Germinal center (tissue), 1 donor: ENCODE measurements at places on chromosomes 7 and 10.

- no peak for DNase-seq
Measured at GRCh38 chr7:103637094-103637493, 191.1 kb upstream of the SLC26A5 start.

DNA sequence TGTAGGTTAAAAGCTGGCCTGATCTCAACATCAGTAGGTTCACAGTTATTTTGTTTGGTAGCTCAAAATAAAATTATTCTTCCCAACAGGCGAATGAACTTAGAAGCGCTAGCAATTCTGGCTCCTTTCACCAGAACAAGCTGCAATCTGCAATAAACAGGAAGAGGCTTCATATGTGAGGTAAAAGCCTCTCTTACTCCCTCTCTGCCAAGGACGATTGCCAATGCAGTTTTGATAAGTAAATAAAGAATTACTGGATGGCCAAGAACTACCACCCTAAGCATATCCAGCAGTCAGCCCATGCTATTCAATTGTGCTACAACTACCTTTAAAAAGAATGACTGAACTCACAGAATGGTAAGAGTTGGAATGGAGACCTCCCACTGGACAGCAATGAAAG lies 150.0 kb upstream of the LAMB4 start:
- DNase-seq = no peak

- DNase-seq = no peak
Measured at GRCh38 chr10:129568583-129569344, 101.7 kb downstream of the MGMT start.

- DNase-seq = no peak
Measured at GRCh38 chr7:1081931-1082401, 5.9 kb upstream of the GPER1 start.

- no peak for DNase-seq
Measured at GRCh38 chr7:92875719-92876118, 39.3 kb upstream of the CDK6 start.

DNA sequence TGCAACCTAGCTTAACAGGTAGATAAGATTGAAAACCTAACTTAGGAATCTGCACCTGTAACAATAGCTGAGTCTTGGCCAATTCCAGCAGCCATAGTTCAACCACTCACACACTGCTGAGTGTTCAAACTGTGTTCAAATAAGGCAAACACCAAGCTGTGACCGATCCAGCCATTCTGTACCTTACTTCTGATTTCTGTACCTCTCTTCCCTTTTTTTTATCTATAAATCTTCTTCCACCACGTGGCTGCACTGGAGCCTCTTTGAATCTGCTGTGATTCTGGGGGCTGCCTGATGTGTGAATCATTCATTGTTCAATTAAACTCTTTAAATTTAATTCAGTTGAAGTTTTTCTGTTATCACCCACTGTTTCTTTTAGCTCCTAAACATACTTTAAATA lies 15.7 kb upstream of the FOXL3 start:
- DNase-seq = no peak

- no peak for DNase-seq
Measured at GRCh38 chr7:142319970-142320369, 62.1 kb upstream of the PRSS58 start.

DNA sequence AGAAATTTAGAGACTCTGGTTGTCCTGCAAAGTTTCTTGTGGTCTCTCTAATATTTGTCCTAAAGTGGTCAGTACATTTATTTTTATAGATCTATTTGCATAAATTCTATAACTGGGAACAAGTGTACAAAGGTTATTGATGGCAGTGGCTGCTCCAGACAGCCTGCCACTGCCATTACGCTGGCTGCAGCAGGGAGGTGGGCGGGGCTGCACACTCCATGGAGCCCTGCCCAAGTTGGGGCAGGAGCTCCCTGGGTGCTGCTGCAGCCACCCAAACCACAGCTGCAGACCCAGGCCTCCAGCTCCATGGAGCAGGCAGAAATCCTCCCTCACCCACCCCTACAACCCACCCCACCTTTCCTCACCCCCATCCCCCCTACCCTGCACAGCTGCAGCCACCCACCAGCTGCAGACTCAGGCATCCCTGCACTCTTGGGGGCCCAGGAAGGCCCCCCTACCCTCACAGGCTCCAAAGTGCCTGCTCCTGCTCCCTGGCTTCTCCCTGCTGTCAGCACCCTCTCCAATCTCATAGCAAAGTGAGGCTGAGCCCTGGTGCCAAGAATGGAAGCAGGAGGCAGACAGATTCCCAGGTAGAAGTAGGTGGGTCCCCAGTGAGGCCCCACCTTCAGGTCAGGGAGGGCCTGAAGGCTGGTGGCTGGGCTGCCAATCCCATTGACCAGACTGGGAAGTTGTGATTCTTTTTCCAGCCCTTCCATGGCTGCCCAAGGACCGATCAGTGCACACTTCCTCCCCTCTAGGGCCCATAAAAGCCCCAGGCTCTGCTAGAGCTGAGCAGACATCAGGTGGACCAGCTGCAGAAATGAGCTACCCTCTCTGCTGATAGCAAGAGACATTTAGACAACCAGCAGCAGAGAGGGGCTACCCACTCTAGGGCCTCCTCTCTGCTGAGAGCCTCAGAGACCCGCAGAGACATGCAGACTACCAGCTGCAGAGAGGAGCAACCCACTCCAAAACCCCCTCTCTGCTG lies 4.8 kb upstream of the CYP3A43 start:
- DNase-seq = no peak

- DNase-seq = no peak
Measured at GRCh38 chr10:19944911-19945663, 128.9 kb downstream of the PLXDC2 start.
